T-helper 17 cell (primary cell): ENCODE measurements at places on chromosomes 7 and 10.

DNA sequence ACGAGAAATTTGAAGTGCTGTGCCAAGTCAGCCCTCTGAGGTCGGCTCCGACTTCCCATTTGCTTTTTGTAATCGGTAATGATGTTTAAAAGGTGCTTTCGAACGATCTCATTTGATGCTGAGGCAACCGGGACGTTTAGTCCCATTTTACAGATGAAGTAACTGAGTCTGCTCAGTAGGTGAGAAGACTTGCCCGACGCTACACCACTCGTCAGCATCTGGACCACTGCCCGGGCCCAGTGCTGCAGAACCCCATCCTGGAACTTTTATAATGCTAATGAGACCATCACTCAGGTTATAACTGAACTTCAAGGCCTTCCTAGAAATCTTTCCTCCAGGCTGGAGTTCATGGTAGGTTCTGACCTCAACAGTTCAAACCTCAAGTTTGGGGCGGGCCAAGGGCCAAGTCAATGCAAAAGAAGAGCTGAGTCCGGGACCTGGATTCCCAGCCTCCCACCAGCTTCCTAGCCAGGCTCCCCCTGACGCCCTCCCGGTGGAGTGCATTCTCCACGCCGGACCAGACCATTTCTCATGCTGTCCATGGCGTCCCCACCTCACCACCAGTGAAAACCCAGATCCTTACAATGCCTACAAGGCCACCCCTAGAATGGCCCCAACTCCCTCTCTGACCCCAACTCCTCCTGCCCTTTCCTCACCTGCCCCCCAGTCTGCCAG, 699 bp upstream of the PDLIM1 start:
- no peak overlapping the region for H3K27ac ChIP-seq
- peaks cover 19% of the 10 kb centered on the region for H3K4me1 ChIP-seq
- DNase-seq, result no peak
- H3K36me3 ChIP-seq, result peaks cover 5% of the 10 kb centered on the region
- H3K27me3 ChIP-seq, result peaks cover 67% of the 10 kb centered on the region

DNA sequence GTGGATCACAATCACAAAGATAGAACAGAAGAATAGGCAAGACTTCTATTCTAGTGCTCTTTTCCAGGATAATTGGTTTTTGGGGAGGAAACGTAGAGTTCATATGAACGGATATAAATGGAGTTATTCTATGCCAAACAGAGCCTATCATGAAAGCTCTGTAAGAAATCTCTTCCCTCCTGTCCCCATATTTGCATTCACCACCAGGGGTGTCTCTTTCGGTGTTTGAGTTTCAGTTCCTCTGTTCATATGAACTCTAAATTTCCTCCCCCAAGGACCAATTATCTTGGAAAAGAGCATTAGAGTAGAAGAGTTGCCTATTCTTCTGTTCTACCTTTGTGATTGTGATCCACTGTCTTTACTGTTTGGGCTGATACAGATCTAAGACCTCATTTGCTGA, 48.3 kb upstream of the CDC14C start:
- H3K36me3 ChIP-seq, result no peaks in the 10 kb centered on the region
- no peaks in the 10 kb centered on the region for H3K4me1 ChIP-seq
- no peak for DNase-seq
- H3K27me3 ChIP-seq, result no peaks in the 10 kb centered on the region

- DNase-seq, result no peak
- H3K4me3 ChIP-seq, result no peak overlapping the region
- H3K27me3 ChIP-seq, result no peaks in the 10 kb centered on the region
- no peak overlapping the region for H3K27ac ChIP-seq
- H3K4me1 ChIP-seq, result no peaks in the 10 kb centered on the region
Observed at GRCh38 chr10:51302316-51302715, 228.0 kb downstream of the PRKG1 start.

GRCh38 chr7:108132551-108133265, 2.5 kb upstream of the LAMB4 start:
- no peak overlapping the region for H3K27ac ChIP-seq
- H3K27me3 ChIP-seq, result peaks cover 31% of the 10 kb centered on the region
- peaks cover 14% of the 10 kb centered on the region for H3K4me1 ChIP-seq
- DNase-seq, result no peak

DNA sequence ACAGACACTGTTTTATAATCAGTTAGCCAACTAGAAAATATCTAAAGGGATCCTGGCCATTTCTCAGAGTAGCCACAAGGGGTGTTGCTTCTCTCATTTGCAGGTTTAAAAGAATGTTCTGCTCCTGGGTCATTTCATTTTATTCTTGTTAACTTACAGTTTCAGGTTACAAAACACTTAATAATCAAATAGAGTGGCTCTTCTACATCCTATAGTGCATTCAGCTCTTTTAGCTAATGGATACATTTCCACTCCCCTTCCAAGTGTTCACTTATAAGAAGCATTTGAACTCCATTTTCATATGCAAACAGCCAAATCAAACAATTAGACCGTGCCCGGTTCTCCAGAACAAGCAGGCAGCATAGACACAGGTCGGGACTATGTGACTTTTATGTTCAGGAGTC, 117.5 kb downstream of the TRIL start:
- no peak for DNase-seq
- no peak overlapping the region for H3K27ac ChIP-seq
- no peaks in the 10 kb centered on the region for H3K4me1 ChIP-seq

DNA sequence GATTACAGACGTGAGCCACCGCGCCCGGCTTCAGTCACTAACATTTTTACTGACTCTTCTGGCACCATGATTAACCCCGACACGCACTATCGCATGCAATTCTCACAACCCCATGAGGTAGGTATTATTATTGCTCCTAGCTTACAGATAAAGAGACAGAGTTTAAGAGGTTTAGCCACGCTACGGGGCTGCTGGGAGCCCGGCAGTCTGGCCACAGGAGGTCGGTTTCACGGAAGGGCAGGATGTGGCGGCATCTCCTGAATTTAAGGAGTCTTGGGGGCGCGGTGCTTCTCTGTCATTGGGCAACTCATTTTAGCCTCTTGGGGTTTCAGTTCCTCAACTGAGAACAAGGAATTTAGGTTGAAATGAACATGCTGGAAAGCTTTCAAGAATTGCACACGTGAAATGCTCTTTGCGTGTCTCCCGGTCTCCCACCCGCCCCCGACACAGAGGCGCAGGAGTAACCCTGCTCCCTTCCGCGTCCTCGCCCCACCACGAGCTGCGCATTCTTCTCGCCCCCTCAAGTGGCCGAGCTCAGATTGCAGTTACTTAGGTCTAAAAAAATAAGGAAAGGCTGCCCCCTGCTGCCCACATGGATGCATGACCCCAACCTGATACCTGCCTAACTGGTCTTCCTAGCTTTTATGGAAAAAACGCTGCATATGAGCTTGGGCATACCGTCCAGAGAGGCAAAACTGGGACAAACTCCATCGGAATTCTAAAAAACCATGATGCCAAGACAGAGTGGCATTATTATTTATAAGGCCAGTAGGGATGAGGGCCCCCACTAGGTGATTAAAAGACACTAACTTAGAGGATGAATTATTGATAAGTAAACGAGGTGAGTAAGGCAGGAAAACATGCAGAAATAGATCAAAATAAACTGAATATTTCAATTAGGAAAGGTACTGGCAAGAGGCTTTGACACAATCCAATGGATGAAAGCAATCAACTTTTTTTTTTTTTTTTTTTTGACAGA, 12.4 kb downstream of the PRSS2 start:
- peak overlapping the region; percentile 98 for H3K27ac ChIP-seq
- H3K4me1 ChIP-seq, result peaks cover 5% of the 10 kb centered on the region
- H3K4me3 ChIP-seq, result peak overlapping the region; percentile 83
- no peaks in the 10 kb centered on the region for H3K27me3 ChIP-seq

GRCh38 chr10:124075231-124075955, 18.0 kb downstream of the CHST15 start:
- no peaks in the 10 kb centered on the region for H3K36me3 ChIP-seq
- peaks cover 12% of the 10 kb centered on the region for H3K4me1 ChIP-seq
- H3K27ac ChIP-seq, result no peak overlapping the region
- DNase-seq, result no peak

DNA sequence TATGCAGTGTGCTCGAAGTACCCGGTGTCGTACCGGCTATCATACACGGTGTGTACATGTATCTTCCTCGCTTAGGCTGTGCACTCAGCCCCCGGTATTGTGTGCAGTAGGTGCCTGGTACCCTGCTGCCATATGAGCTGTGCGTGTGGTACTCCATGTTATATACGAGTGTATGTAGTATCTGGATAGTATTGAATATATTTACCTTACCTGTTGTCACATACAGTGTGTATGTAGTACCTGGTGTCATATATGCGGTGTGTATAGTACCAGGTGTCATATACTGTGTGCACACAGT, 1.2 kb downstream of the ZMYND11 start:
- peak overlapping the region; percentile 89 for H3K27ac ChIP-seq
- no peaks in the 10 kb centered on the region for H3K36me3 ChIP-seq
- H3K4me1 ChIP-seq, result peaks cover 20% of the 10 kb centered on the region

- peaks cover 2% of the 10 kb centered on the region for H3K4me1 ChIP-seq
- peaks cover 31% of the 10 kb centered on the region for H3K27me3 ChIP-seq
- H3K36me3 ChIP-seq, result no peaks in the 10 kb centered on the region
- no peak for DNase-seq
Observed at GRCh38 chr10:67812007-67812406, 26.0 kb downstream of the DNAJC12 start.

- H3K36me3 ChIP-seq, result no peaks in the 10 kb centered on the region
- no peak overlapping the region for H3K4me3 ChIP-seq
- DNase-seq, result no peak
- no peak overlapping the region for H3K27ac ChIP-seq
- H3K27me3 ChIP-seq, result peaks cover 5% of the 10 kb centered on the region
Observed at GRCh38 chr10:50291261-50291850, 40.0 kb upstream of the ASAH2 start.

- H3K36me3 ChIP-seq, result no peaks in the 10 kb centered on the region
- no peak for DNase-seq
- H3K27ac ChIP-seq, result peak overlapping the region; percentile 86
- no peaks in the 10 kb centered on the region for H3K27me3 ChIP-seq
- H3K4me1 ChIP-seq, result peaks cover 21% of the 10 kb centered on the region
Observed at GRCh38 chr10:102066399-102067088, 1.4 kb downstream of the HPS6 start.

DNA sequence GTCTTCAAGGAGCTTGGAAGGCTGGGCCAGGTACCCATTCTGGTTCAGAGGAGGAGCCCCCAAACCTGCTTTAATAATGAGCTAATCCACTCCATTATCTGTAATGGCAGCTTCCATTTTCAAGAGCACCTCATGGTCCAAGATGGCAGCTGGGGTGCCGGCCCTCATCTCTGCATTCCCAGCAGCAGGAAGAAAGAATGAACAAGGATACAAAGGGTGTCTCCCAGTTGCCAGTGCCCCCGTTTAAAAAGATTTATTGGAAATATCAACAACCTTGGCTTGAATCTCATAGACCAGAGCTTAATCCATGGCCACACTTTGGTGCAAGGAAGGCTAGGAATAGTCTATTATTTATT, 8.5 kb downstream of the LAT2 start:
- peaks cover 13% of the 10 kb centered on the region for H3K4me1 ChIP-seq
- no peak for DNase-seq
- no peak overlapping the region for H3K27ac ChIP-seq
- H3K36me3 ChIP-seq, result no peaks in the 10 kb centered on the region
- H3K4me3 ChIP-seq, result peak overlapping the region; percentile 63
- H3K27me3 ChIP-seq, result no peaks in the 10 kb centered on the region

DNA sequence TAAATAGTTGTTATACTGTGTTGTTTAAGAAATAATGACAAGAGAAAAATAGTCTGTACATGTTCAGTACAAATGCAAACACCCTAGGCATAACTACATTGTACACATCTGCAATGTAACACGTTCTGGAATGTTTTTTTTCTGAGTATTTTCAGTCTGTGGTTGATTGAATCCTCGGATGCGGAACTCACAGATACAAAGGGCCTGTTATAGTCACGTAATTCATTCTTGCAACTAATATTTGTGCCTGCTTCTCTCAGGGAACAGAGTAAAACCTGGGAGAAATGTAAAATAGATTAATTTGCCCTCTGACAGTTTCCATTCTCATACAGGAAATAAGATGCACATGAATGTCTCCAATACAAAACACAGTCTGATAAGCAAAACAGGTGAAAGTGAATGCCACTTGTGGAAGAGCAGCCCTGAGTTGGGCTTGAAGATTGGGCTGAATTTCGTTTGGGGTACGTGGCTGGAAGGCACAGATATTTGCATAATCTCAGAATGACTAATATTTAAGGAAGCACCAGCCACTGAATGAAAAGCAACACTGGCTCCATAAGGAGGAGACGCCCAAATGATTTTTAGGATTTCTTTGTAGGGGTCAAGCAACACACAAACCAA, 19.1 kb downstream of the DENND2A start:
- no peak overlapping the region for H3K4me3 ChIP-seq
- no peaks in the 10 kb centered on the region for H3K36me3 ChIP-seq
- H3K27me3 ChIP-seq, result peaks cover 19% of the 10 kb centered on the region

DNA sequence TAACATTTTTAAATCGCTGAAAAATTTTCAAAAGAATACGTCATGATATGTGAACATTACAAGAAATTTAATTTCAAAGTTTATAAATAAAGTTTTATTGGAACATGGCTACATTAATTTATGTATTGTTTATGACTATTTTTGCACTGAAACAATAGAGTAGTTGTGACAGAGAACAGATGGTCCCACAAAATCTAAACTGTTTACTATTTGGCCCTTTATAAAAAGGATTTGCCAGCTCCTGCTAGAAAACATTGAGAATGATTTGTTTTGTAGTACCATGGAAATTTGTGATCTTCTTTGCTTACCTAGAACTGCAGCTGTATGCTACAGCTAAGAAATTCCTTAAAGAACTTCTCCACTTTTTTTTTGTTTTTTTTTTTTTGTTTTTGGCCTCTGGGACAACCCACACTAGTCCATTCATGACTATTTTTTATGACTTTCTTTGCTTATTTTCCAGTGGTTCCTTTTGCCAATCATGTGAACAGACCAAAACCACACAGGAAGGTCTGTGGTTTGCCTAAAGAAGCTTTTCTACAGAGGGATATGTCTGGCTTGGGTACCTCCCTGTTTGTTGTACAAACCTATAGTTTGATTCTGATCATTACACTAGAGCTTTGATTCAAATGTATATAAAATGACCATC, 55.7 kb downstream of the ST7 start:
- DNase-seq, result no peak
- peaks cover 43% of the 10 kb centered on the region for H3K4me1 ChIP-seq
- no peaks in the 10 kb centered on the region for H3K36me3 ChIP-seq
- no peak overlapping the region for H3K27ac ChIP-seq
- peak overlapping the region; percentile 57 for H3K4me3 ChIP-seq

GRCh38 chr7:92699560-92699959, 109.4 kb upstream of the FAM133B start:
- no peak for DNase-seq
- no peaks in the 10 kb centered on the region for H3K27me3 ChIP-seq
- no peak overlapping the region for H3K4me3 ChIP-seq
- H3K36me3 ChIP-seq, result peaks cover 2% of the 10 kb centered on the region
- peak overlapping the region; percentile 80 for H3K27ac ChIP-seq
